ENCODE measurements at places on chromosomes 6 and 20.

DNA sequence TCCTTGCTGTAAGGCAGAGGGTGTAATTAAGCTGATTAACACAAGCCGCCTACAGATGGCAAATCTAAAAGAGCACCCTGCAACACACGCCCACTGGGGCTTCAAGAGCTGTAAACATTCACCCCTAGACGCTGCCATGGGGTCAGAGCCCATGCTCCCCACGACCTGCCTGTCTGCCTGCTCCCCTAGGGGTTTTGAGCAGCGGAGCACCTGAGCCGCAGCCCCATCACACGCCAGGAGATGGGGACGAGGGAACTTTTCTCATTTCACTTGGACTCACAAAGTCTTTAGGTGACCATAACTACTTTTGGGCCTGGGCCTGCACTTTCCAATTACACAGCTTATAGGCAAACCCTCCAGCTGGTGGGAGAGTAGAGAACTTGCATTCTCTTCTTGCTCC is 99.0 kb upstream of the SOX4 start:
- DNase-seq, result no peak

DNA sequence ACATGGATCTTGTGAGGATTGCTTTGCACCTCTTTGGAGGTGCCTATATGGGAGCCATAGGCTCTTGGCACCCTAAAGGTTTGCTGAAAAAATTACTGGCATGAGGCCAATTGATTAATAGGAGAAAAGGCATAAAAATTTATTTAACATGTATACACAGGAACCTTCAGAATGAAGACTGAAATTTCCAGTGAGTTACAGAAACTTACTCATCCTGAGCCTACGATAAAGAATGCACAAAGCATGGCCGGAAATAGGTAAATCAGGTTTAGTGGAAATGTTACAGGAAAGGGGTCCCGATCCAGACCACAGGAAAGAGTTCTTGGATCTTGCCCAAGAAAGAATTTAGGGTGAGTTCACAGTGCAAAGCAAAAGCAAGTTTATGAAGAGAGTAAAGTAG is 625.3 kb downstream of the MMUT start:
- no peak for DNase-seq

DNA sequence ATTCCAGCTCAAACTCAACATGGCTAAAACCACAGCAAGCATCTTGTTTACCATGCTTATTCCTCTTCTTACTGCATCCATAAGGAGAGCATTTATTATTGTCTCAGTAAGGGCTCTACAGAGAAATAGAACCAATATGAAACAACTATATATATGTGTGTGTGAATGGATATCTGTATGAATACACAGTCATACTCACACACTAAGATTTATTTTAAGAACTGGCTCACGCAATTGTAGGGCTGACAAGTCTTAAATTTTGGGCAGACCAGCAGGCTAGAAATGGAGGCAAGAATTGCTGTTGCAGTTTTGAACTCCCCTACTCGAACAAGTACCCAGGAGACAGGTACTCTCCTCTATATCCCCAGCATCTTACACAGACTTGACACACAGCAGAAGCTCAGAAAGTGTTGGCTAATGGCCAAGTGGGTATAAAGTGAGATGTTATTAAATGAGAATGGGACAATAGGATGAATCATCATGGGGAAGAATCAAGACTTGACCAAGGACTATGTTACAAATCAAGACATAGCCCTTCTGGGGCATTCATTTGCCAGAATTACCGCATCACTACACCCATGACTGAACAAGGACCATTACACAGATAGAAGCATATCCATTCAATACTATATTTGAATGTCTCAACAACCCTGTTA is 13.0 kb downstream of the ZHX3 start:
- DNase-seq, result no peak

- no peak for DNase-seq
Observed at GRCh38 chr6:130202782-130203181, 20.0 kb downstream of the SAMD3 start.
